ENCODE measurements at places on chromosomes 11 and 22.

DNA sequence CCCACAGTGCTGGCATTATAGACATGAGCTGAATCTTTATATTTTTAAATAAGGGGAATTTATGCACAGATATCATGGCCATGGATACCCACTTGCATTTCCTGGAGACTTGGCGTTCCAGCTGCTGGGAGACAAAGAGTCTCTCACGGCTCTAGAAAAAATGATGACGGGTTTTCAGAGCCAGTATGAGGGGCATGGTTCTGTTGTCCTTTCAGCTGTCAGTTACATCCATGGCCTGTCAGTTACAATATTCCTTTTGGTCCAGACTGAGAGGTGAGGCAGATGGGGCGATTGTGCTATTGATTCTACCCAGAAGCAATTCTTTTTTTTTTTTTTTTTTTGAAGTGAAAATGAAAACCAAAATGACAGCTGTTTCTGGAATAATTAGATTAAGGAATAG lies 29.7 kb downstream of the USH1C start:
- no peak overlapping the region for H3K4me3 ChIP-seq
- H3K36me3 ChIP-seq, result no peaks in the 10 kb centered on the region
- DNase-seq, result no peak

DNA sequence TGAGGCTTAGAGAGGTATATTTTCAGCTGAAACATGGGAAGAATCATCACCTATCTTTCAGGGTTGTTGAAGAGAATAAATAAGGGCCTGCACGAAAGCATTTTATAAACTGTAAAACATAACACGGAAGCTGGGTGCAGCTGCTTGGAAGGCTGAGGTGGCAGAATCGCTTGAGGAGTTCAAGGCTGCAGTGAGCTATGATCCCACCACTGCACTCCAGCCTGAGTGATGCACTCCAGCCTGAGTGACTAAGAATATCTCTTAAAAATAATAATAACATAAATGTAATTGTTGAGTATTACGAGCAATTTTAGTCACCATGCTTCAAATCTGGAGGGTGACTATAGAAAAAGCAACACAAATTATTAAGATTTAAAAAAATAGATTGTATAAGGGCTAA lies 16.3 kb downstream of the RBFOX2 start:
- no peak for DNase-seq
- no peak overlapping the region for H3K27ac ChIP-seq
- H3K36me3 ChIP-seq, result no peaks in the 10 kb centered on the region
- peaks cover 31% of the 10 kb centered on the region for H3K4me1 ChIP-seq
- H3K4me3 ChIP-seq, result no peak overlapping the region

GRCh38 chr11:80638296-80638695 lies 1197.5 kb upstream of the TENM4 start:
- H3K27ac ChIP-seq, result no peak overlapping the region
- DNase-seq, result no peak
- H3K4me1 ChIP-seq, result no peaks in the 10 kb centered on the region
- no peak overlapping the region for H3K4me3 ChIP-seq

DNA sequence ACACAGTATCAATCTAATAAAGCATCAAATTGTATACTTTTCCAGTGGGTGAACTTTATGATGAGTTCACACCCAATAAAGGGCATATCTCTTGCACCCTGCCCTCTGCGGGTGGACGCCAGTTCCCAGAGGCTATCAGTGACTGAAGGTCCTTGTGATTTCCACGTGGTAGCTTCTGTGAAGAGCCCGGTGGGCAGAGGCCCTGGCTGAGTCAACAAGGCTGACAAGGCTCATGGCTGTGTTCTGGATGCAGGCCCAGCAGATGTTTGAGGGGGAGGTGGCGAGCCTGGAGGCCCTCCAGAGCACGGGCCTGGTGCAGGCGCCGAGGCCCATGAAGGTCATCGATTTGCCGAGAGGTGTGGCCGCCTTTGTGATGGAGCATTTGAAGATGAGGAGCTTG lies 71.4 kb downstream of the PIWIL3 start:
- no peaks in the 10 kb centered on the region for H3K27me3 ChIP-seq
- no peak overlapping the region for H3K27ac ChIP-seq
- no peak overlapping the region for H3K4me3 ChIP-seq
- DNase-seq, result peak; percentile 48
- H3K4me1 ChIP-seq, result peaks cover 3% of the 10 kb centered on the region

- no peak overlapping the region for H3K4me3 ChIP-seq
- DNase-seq, result no peak
- H3K27ac ChIP-seq, result no peak overlapping the region
- H3K36me3 ChIP-seq, result peaks cover 32% of the 10 kb centered on the region
- peaks cover 7% of the 10 kb centered on the region for H3K4me1 ChIP-seq
Observed at GRCh38 chr11:22828373-22828772, 1.2 kb downstream of the SVIP start.

DNA sequence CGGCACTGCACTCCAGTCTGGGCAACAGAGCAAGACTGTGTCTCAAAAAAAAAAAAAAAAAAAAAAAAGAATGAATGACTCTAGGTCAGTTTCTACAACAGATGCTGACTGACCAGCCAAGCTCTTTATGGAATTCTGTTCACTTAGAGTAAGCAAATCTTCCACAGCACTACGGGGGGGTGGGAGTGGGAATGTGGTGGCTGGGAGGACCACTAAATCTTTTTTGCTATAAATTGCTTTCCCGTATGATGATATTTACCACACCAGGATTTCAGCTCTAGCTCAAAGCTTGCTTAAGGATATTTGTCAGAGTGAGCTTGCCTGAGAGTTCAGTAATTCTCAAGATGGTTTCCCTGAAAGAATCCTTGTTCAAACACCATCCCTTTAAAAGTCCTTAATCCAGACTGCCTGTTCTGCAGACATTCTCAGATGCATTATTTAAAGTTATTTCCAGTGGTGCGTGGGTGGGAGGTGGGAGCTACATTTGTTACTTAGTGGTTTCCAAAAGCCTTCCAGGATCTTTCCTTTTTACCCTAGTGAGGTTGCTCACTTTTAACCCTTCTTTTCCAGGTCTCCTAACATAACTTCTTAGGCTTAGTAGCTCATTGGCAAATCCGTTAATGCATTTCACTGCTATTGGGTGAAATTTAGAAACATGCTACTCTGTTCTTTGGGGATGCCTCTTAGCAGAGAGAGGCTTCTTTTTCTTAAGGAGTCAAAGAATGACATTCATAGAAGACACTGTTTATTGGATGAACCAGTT lies 65.9 kb downstream of the UBASH3B start:
- peaks cover 3% of the 10 kb centered on the region for H3K4me1 ChIP-seq
- no peaks in the 10 kb centered on the region for H3K27me3 ChIP-seq
- H3K4me3 ChIP-seq, result no peak overlapping the region
- no peak overlapping the region for H3K27ac ChIP-seq
- no peak for DNase-seq

- H3K4me1 ChIP-seq, result no peaks in the 10 kb centered on the region
- H3K4me3 ChIP-seq, result no peak overlapping the region
- no peak overlapping the region for H3K27ac ChIP-seq
- no peaks in the 10 kb centered on the region for H3K36me3 ChIP-seq
Observed at GRCh38 chr11:37605229-37605628, 1007.2 kb upstream of the RAG2 start.

DNA sequence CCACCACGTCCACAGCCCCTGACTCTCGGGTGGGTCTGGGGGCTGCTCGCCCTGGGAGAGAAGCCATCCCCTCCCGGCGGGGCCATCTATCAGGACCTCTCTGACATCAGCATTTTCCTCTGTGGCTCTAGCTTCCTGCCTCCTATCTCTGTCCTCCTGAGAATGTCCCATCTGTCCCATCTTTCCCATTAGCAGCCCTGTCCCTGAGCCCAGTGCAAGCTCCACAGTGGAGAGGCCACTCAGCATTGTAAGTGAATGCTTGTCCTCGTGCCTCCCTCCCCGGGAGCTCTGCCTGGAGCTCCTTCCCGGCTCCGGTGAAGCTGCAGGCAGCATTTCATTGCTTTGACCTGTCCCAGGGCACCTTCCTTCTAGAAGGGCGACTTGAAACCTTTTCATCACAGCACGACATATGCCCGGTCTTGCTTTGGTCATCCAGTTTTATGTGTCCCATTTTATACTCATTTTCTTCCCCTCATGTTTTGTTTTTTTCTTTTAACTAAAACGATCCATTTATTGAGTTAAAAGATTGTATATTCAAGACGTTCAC lies 49.7 kb downstream of the RTN4R start:
- H3K4me1 ChIP-seq, result peaks cover 23% of the 10 kb centered on the region
- no peak for DNase-seq
- H3K36me3 ChIP-seq, result no peaks in the 10 kb centered on the region

DNA sequence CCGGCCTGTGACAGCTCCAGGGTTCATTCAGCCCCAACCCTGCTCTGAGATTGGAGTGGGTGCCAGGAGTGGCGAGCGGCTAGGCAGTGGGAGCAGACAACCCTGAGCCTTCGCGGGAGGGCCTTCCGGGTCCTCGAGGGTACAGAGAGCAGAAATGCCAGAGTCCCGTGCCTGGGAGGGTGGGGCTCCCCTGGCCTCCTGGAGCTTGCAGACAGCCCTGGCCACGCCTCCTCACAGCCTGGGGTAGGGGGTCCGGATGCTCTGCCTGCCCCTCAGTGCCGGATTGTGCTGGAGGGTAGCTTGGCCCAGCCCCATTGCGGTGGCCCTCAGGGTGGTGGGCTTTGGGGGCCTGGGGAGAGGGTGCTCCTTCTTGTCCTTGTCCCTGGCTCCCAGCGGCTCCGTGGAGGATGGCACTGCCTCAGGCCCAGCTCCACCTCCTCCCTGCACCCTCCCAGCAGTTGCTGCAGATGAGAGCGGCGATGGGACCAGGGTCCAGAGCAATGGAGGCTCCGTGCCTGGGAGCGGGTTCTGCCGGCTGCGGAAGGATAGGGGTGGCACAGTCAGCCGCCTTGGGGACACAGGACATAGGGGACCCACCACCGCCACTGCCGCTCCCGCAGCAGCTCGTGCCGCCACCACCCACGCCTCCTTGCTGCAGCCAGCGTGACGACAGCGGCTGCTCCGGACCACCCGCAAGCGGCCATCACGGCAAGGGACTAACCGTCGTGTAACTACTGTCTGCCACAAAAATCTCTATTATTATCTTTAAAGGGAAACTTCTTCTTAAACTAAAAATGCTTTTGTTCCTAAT lies 34.9 kb upstream of the OR10G7 start:
- H3K4me3 ChIP-seq, result peak overlapping the region; percentile 28
- no peak overlapping the region for H3K27ac ChIP-seq
- peaks cover 9% of the 10 kb centered on the region for H3K27me3 ChIP-seq
- DNase-seq, result peak; percentile 86
- peaks cover 16% of the 10 kb centered on the region for H3K4me1 ChIP-seq
- H3K36me3 ChIP-seq, result no peaks in the 10 kb centered on the region

- no peaks in the 10 kb centered on the region for H3K36me3 ChIP-seq
- no peaks in the 10 kb centered on the region for H3K27me3 ChIP-seq
- peak; percentile 72 for DNase-seq
- no peak overlapping the region for H3K4me3 ChIP-seq
- peaks cover 5% of the 10 kb centered on the region for H3K4me1 ChIP-seq
Observed at GRCh38 chr11:3196161-3197043, 22.2 kb downstream of the MRGPRG start.

DNA sequence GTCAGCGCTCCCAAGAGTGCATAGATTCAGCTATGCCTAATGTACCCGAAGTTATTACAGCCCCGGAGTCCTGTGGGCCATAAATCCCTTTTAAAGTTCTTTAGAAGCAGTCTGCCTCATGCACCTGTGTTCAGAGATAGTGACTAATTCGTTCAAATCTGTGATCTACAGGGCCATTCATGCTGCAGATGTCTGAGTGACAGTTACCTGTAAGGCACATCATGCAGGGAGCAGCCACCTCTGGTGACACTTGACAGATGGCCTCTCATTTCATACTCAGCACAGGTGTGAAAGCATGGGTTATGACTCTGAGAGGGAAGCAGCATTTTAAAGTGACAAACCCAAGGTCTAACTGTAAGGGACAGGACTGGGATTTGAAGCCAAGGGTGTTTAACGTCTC lies 2.4 kb upstream of the E2F8 start:
- H3K4me3 ChIP-seq, result no peak overlapping the region
- peaks cover 46% of the 10 kb centered on the region for H3K4me1 ChIP-seq
- no peaks in the 10 kb centered on the region for H3K36me3 ChIP-seq
- DNase-seq, result no peak
- peaks cover 22% of the 10 kb centered on the region for H3K27me3 ChIP-seq
- H3K27ac ChIP-seq, result no peak overlapping the region
